ENCODE measurements at places on chromosomes 12 and 14.

DNA sequence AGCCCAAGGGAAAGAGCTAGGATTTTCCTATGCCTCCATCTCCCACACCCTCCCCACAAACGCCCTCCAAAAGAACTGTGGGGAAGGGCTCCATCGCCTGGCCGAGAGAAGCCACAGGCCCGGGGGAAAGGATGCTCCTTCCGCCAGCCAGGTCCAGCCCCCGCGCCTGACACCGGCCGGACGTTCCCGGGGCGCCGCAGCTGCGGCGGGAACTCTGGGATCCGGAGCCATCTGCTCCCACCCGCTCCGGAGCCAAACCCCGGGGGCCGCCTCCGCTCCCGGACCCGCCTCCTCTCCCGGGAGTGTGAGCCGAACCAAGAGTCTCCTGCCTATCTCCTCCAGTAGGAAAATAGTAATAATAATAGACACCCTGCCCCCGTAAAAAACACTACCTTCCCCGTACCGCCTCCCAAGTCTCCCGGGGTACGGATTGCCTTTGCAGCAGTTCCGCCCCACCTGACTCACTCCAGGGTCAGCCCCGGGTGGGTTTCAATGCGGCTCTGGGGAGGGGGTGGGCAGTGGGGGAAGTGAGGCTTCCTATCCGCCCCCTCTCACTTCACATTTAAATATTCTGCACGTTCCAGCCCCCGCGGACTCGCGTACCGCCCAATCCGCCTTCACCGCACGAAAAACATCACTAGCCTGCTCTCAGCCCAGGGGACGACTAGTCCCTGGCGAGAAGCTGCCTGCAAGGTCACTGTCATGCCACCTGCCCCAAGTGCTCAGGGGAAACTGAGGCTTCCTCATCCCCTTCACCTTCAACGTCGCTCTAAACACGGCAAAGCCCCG is 2.4 kb downstream of the AGAP2 start:
- DNase-seq, result no peak

GRCh38 chr12:7015555-7016370 is 2.5 kb downstream of the LPCAT3 start:
- DNase-seq, result no peak

DNA sequence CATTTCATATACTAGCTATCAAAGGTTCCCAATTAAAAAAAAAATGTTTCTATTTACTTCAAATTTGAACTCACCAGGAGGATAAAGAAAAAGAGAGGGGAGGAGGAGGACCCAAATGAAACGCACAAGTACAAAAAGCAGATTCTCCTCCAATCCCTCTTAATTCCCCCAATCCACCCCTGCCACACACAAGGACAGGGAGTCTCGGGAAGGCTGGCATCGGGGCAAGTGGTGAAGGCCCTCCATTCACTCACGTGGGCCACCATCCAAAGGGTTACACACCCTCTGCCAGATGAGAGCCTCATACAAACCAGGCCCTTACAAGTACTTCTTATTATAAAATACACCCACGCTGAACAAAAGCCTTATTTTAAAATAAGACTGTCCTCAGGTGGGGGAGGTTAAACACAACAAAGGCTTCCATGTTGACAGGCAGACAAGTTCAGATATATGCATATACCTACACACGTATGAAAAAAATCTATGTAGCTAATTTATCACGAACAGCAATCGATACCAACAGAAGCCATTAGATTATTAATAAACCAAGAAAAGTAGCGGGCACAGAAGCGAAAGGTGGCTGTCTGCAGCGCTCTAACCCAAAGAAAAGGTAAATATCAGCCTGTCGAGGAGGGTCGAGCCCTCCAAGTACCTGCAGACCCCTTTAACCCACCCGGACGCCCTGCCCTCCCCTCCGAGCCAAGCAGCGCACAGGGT is 1.5 kb downstream of the ATP2B1 start:
- no peak for DNase-seq

DNA sequence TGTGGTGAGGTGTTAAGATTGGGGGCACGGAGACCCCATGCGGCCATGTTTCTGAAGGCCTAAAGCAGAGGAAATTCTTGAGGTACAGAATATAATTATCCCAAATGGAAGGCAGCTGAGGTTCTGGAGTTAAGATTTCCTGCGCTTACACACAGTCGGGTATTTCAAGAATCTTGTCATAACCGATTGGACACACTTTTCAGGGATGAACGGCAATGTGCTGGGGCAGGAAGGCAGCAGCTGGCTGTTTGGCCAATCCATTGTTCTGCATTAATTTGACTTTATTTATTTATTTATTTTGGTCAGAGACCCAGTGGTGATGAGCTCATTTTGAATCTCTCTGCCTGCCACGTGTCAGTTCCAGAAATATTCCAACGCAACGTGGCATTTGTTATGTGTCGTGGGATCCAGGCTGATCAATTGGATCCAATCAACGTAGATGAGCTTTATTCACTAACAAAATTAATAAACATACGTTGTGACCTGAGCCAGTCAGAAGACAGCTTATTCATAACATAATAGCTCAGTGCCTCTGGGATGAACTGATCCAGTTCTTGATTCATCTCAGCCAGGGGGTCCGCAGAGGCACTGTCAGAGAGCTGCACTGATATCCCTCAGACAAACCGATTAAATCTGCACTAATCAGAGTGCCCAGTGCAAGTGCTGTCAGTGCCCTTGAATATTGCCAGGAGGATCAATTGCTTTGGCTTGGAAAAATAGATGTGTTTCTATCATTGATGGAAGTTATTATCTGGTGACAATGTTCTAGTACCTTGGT is 181.0 kb downstream of the KTN1 start:
- DNase-seq, result no peak

GRCh38 chr14:79820866-79821535 is 390.3 kb downstream of the DIO2 start:
- DNase-seq, result no peak

DNA sequence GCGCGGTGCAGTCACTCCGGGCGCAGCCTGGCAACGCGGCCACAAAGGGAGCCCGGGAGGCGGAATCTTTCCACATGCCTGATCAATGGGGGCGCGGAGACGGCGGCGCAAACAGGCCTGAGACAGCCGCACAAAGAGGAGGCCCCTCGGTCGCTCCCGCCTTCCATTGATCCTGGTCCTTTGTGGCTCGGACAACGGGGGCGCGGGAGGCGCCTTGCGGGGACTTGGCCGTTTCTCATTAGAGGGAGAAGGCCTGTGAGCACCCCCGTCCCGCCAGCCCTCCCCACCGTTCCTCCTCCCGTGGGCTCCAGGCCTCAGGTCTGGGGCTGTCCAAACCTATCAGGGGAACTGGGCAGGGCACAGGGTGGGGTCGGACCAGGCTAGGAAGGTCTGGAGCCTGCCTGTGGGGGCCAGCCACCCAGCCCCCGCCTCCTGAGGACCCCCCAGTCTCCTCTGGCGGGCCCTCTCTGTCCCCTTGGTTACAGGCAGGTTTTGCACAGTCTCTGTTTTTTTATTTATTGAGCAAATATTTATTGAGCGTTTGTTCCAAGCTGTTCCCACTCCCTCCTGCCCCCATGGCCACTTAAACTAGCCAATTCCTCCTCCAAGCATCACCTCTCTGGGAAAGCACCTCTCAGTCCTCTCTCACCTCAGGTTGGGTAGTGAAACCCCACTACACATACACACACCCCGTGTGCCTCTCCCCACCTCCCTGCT is 29.0 kb upstream of the MSI1 start:
- no peak for DNase-seq

GRCh38 chr12:48193623-48194022 is 9.5 kb downstream of the OR10AD1 start:
- no peak for DNase-seq

DNA sequence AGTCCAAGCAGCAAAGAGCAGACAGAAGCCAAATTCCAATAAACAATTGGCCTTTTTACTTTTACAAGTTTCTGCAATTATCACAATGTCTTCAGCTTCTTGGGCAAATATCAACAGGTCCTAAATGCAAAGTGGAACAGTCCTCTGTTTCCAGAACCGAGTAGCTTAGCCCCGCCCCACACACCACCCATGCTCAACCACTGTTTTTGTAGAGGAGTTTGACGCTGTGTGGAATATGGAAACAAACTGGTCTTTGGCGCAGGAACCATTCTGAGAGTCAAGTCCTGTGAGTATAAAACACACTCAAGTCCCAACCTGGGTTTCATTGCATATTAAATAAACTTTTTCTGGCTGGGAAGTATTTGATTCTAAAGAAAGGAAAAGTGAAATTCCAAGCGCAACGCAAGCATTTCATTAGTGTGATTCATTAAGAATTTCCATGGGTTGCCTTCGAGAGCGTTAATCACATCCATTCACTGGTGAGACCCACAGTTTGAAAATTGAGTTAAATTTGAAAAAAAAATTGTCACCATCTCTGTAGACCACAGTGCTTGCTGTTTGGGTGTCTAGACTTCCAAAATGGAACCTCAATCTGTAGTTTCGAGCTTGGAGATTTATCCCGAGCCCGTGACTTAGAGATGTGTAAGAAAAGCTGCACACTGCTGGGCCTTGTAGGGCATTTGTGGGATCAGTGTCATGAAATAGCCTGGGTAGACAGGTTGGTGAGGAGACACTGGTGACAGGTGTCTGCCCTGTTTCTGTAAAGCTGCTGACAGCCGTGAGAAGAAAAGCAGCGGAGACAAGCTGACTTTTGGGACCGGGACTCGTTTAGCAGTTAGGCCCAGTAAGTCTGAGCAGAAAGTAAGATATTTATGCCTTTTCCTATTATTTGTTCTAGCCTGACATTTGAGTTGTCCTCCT is 96.1 kb downstream of the DAD1 start:
- DNase-seq, result no peak

DNA sequence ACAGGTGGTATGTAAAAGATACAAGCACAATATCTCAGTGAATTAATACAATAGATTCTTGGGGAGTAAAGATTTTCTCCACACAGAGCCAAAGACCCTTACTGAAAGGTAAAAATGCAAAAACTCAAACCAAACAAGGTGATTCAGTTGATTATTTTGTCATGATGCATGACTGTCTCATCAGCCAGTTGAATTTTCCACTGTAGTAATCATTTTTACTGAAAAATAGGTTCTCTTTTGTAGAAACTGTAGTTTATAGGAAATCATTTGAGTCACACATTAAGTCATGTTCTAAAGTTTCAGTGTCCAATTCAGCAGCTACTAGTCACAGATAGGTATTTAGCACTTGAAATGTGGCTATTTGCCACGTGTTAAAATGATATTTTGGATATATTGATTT is 53.6 kb downstream of the PPFIA2 start:
- DNase-seq, result no peak

All from stimulated activated CD4-positive, alpha-beta T cell treated with anti-CD3 and anti-CD28 coated beads, Interleukin-2, amount 100 ng/mL, for 48 hours (primary cell).